ENCODE measurements at places on chromosomes 5 and 9.

DNA sequence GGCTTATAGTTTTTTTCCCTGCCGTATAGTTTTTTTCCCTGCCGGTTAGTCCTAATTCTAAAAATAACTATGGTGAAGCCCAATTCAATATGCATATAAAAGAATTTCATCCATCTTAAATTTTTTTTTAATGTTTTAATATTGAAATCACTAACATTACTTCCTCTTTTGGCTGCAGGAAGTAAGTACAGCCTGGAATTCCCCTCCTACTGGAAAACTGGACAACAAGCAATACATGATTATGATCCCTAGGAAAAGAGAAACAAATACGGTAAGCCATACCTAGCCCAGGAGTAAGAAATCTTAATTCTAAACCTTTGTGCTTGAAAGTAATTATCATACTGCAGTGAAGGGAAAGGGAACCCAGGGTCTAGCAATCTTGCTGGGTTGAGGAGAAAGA lies 119.0 kb downstream of the NR3C1 start:
- DNase-seq, result no peak

- no peak for DNase-seq
These were observed 9.9 kb upstream of the TRIM36 start for GRCh38 chr5:115179394-115180164.

DNA sequence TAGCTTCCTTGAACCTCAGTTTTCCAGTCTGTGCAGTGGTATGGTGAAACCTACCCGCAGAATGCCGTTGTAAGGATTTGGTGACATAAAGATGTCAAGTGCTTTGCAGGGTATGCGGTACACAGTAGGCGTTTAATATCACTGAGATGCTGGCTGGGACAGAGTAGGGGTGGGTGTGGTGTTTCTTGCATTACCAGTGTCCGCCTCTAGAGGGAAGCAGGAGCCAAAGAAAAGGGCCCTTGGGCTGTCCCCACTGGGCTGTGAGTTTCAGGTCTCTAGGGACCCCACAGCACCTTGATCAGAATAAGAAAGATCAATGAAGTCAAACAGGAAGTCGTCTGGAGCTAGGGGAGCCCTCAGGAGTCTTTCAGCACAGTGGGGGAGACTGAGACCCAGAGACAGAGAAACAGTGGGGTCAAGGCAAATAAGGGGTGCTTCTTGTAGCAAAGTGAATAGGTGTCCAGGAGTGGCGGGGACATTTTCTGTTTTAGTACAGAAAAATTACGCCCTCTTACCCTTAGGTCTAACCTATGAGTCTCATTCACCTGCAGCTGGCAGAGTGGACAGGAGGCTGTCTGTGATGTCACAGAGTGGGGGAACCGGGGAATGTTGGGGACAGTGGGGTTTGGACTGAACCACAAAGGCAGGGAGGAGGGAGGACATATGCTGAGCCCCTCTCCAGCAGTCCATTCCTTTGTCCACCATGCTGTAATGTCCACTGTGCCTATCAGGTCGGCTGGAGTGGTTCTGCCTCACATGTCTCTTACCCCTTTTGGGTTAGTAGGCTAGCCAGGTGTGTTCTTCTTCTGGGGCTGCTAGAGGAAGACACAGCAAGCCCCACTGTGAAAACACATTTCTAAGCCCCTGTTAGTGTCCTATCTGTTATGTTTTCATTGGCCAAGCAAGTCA lies 4.7 kb upstream of the TEX53 start:
- DNase-seq, result peak; percentile 70

GRCh38 chr5:116504593-116505166 lies 69.9 kb downstream of the SEMA6A start:
- no peak for DNase-seq

DNA sequence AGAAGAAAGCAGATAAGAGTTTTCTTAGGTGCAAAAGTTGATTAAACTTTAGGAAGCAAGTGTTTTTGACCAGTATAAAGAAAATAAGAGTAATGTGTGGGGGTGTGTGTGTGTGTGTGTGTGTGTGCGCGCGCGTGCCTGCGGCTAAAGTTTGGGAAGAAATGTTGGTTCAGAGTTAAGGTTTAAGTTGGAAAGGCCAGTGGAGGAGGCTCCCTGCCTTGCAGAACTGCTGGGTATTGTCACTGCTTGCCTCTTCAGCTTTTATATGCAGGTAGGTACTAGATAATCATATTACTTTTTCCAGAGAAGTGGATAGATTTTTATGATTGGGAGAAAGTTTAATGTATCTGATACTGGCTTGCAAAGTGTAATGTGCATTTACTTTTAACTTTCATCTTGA lies 2.0 kb downstream of the PIK3R1 start:
- no peak for DNase-seq

DNA sequence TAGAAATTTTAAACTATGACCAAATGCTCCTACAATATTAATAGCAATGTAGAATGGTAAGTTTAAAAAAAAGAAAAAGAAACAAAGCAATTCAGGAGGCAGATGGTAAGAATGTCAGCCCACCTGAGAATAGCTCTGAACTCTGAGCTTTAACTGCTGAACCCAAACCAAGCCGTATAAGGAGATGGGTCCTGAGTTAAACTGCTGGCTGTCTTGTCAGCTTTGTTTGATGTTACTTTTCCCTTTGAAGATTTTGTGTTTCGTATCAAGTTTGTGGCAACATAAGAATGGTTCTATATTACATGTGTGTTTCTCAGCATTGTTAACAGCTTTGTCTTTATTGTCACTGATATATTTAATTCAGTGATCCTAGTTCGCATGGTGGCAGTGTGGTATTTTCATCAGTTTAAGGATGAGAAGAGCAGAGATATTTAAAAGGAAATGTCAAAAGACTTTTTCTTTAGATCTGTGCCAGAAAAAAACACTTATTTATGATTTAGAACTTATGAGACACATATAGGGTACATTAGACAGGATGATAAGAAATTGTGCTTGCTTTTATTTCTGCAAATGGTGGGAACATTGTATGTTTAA lies 390.1 kb downstream of the CCDC171 start:
- DNase-seq, result no peak

GRCh38 chr9:70574151-70574837 lies 159.8 kb upstream of the KLF9 start:
- DNase-seq, result no peak

- no peak for DNase-seq
These were observed 24.7 kb upstream of the GABRA6 start for GRCh38 chr5:161660806-161661205.

DNA sequence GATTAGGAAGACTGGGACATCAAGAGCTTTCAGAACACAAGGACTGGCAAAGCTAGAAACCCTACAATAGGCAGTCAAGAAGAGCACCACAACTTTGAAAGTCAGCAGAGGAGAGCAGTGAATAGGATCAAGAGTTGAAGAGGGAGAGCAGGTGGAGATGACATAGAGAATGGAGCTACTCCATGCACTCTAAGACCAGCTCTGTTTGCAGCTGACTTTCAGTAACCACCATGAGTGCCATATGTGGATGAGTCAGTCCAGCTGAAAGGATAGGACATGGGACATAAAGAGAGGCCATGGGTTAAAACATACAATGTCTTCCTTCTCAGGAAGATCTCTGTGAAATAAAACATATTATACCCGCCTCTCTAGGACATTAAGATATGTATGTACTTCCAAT lies 289.1 kb upstream of the KLF4 start:
- no peak for DNase-seq

- no peak for DNase-seq
These were observed 8.4 kb downstream of the ZBTB5 start for GRCh38 chr9:37456817-37457216.

GRCh38 chr5:137688210-137688840 lies 47.6 kb downstream of the KLHL3 start:
- DNase-seq, result no peak

All from CD4-positive, alpha-beta T cell treated with Interleukin-17A for 1 hour (primary cell).